ENCODE measurements at places on chromosomes 11 and 22.

GRCh38 chr11:78612721-78613377 is 38.2 kb upstream of the NARS2 start:
- no peak for DNase-seq

- DNase-seq: no peak
Observed at GRCh38 chr11:12099132-12099873, 11.1 kb upstream of the MICAL2 start.

DNA sequence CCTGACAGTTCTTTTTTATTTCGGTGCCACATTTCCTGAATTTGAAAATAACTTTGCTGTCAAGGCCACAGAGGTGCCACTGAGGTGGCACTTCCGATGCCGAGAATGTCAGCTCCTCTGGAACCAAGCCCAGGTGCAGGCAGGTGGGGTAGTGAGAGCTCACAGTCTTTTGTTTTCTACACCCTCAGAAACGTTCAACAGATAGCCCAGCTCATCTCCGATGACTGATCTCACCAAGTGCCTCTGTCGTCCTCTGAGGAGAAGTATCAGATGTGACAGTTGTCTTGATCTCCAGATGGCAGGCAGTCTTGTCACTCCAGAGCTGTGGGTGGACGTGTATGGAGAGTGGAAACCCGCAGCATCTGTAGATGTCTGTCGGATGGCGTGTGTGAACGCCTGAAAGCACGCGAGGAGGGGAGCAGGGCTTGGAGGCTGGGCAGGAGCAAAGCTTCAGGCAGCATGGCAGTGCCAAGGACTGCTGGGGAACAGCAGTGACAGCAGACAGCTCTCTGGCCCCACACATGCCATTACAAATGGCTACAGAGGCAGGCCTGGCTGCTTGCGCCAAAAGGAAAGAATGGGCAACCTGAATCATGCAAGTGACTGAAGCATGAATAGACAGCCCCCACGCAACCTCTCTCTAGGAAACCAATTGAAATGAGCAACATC is 877.0 kb downstream of the OPCML start:
- DNase-seq: no peak

- no peak for DNase-seq
Observed at GRCh38 chr22:36762687-36763260, 13.1 kb downstream of the IFT27 start.

GRCh38 chr11:71406681-71407080 is 41.5 kb downstream of the DHCR7 start:
- no peak for DNase-seq

DNA sequence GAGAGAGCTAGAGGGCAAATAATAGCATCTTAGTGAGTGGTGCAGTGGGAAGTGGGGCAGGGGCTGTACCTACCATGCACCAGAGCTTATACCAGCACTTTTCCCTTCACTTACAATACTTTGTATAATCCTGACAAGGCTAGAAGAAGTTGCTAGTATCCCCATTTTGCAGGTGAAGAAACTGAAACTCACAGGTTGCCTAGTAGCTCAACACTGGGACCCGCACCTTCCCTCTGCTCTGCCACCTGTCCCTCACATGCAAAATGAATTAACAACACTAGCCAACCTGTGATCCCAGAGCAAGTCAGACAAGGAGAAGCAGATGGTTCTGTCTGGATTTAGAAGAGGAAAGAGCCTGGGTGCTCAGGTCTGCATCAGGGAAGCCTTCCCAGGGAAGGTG is 510.4 kb downstream of the BUD13 start:
- DNase-seq: no peak

GRCh38 chr22:20025401-20026203 is 4.7 kb downstream of the TANGO2 start:
- DNase-seq: no peak

DNA sequence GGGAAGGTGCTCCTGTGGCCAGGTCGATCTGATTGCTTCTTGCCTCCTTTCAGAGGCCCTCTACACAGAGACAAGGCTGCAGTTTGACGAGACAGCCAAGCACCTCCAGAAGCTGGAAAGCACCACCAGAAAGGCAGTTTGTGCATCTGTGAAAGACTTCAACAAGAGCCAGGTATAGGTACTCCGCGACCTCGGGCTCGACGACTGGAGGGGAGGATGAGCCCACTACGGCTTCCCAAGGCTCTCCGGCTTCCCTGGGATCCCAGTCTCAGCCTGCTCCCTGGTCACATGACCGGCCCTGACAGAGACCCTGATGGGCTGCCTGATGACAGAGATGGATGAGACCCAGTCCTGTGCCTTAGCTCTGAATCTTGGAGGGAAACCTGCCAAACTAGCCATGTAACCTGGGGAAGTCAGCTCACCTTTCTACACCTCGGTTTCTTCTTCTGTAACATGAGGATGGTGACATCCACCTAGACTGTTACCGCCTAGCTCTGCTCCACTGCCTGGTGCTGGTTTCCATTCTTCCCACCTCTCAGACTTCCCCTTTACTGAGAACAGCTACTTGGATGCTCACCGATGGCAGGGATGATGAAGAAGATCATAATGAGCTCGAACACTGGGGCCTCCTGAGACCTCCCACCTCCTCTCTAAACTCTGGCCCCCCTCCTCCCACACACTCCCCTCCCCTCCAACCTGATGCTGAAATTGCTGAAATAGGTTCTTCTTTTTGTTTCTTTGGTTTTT is 8.9 kb downstream of the RIBC2 start:
- DNase-seq: no peak

GRCh38 chr11:43434893-43435292 is 76.2 kb downstream of the TTC17 start:
- no peak for DNase-seq

GRCh38 chr11:1425439-1425838 is 35.7 kb downstream of the BRSK2 start:
- DNase-seq: no peak

GRCh38 chr22:39173050-39173706 is 20.7 kb upstream of the CBX7 start:
- no peak for DNase-seq

GRCh38 chr11:85685820-85686459 is at the start of gene CCDC89:
Gene CCDC89 (minus strand): TSS chr11:85686195. CDS start chr11:85686130, 65 bp downstream.
- DNase-seq: no peak

GRCh38 chr22:23553438-23553837 is 26.7 kb downstream of the IGLL1 start:
- DNase-seq: no peak

DNA sequence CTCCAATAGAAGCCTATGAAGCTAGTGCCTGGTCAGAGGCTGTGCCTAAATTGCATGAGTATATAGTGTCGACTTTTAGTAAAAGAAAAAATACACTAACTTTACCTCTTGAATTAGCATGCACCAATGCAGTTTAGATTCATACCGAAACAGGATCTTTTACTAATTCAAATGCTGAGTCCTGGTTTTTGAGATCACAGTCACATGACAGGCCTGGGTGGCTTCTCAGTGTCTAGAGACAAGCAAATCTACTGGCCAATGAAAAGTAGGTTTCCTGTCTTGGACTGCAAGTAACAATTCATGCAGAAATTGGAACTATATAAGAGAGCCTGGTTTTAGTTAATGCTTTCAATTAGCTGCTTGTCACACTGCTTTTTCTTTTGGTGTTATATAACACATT is 7.2 kb downstream of the ARHGEF12 start:
- no peak for DNase-seq

- no peak for DNase-seq
Observed at GRCh38 chr11:66119348-66120133, 49.5 kb downstream of the PACS1 start.

GRCh38 chr11:121630041-121630440 is 177.3 kb upstream of the SORL1-AS1 start:
- no peak for DNase-seq

DNA sequence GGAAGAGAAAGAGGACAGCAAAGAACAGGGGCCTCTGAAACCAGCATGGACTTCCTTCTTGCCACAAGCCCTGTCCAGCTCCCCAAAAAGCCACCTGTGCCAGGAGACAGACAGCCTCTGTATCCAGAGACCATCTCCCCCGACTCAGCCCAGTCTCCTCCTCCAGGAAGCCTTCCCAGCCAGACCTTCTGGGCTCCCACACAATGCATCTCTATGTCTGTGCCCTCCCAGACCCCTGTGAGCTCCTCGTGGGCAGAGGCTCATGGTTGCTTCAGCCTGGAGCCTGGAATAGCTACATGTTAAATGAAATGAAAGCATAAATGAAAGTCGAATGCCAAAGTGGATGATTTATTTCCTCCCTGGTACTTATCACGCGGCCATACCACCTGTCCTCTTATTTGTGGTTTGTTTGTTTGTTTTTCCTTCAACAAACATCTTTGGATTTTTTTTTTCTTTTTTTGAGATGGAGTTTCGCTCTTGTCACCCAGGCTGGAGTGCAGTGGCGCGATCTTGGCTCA is 7.3 kb upstream of the ARAP1 start:
- no peak for DNase-seq

DNA sequence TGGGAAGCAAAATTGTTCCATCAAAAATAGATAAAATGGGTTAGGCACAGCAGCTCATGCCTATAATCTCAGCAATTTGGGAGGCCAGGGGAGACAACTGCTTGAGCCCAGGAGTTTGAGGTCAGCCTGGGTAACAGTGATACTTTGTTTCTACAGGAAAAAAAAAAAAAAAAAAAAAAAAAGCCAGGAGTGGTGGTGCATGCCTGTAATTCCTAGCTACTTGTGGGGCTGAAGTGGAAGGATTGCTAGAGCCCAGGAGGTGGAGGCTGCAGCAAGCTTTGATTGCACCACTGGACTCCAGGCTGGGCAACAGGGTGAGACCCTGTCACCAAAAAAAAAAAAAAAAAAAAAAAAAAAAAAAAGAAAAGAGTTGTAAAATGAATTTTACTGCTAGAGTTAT is 49.6 kb downstream of the KIF18A start:
- DNase-seq: no peak

GRCh38 chr22:21865041-21865440 is 2.4 kb downstream of the MAPK1 start:
- DNase-seq: no peak

DNA sequence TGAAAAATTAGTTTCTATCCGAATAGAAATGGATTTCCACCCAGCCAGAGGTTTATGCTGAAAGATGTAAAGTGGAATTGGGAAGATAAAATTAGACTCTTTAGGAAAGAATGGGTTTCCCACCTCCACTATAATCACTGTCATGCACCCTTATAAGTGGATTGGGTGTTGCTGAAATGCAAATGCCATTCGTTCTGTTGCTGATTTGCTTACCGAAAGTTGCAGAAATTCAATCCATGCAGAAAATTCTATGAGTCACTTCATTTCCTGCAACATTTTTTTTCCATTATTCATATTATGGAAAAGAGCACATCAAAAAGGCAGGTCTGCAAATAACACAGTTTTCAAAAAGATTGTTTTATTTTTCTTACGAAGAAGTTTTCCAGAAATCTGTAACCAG is 65.6 kb downstream of the LDLRAD3 start:
- no peak for DNase-seq

Measured in activated CD4-positive, alpha-beta T cell treated with anti-CD3 and anti-CD28 coated beads, Interleukin-2, amount 50 U/mL, for 1 hour (primary cell).